ENCODE measurements at places on chromosomes 5 and 9. TPM values are rescaled to one million over a fixed set of nuclear protein-coding genes. Genes with fewer than 3 reads are reported as not detected.

GRCh38 chr5:110880413-110880812 lies 141.6 kb downstream of the SLC25A46 start:
- peaks cover 2% of the 10 kb centered on the region for H3K27me3 ChIP-seq
- no peak for DNase-seq
- no peaks in the 10 kb centered on the region for H3K4me1 ChIP-seq
- no peaks in the 10 kb centered on the region for H3K36me3 ChIP-seq
- no peak overlapping the region for H3K27ac ChIP-seq

GRCh38 chr9:128607642-128608350 lies 48.9 kb downstream of the DYNC2I2 start:
- DNase-seq, result no peak
- H3K4me1 ChIP-seq, result no peaks in the 10 kb centered on the region

DNA sequence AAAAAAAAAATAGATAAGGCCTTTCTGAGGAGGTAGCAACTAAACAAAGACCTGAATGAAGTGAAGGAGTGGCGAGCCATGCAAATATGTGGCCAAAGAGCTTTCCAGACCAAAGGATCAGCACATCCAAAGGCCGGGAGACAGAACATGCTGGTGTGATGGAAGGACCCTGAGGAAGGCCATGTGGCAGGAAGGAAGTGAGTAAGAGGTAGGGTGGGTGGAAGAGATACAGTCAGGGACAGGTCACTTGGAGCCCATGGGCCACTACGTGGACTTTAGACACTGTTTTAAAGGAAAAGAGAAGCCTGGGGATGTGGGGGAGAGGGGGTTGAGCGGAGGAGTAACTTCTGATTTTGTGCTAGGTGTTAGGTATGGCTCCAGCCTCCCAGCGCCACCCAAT lies 31.3 kb downstream of the SPRY4 start:
- no peak overlapping the region for H3K27ac ChIP-seq
- no peak for DNase-seq
- no peak overlapping the region for H3K4me3 ChIP-seq
- H3K27me3 ChIP-seq, result no peaks in the 10 kb centered on the region
- H3K4me1 ChIP-seq, result peaks cover 43% of the 10 kb centered on the region

ORM2 gene
- total RNA-seq, result not detected

NTRK2 gene
- 63.4 TPM for total RNA-seq

OR1J2 gene
- total RNA-seq, result not detected

DIPK1B gene
- total RNA-seq, result 56.2 TPM

CDH6 gene
- 0.47 TPM for total RNA-seq

FGF1 gene
- total RNA-seq, result not detected

KIAA1958 gene
- total RNA-seq, result 26.9 TPM

PLEKHG4B gene
- total RNA-seq, result 71.2 TPM
